Thoracic aorta endothelial cell (primary cell): ENCODE measurements at places on chromosomes 7 and 10. TPM values are rescaled to one million over a fixed set of nuclear protein-coding genes. Genes with fewer than 3 reads are reported as not detected.

Gene ZNF394
- 24.2 and 27.4 TPM in 2 replicates for total RNA-seq

Gene ADCY1
- 0.40 and 0.43 TPM in 2 replicates for total RNA-seq

Gene WNT16
- total RNA-seq, result not detected in 2 replicates

Gene RARRES2
- total RNA-seq, result not detected in 2 replicates

Gene PILRA
- total RNA-seq, result 0.22 and 0.40 TPM in 2 replicates

Gene MARVELD1
- total RNA-seq, result 40.8 and 47.6 TPM in 2 replicates

Gene CDC14C
- not detected in 2 replicates for total RNA-seq

Gene A1CF
- total RNA-seq, result not detected in 2 replicates

Gene FFAR4
- total RNA-seq, result not detected in 2 replicates

Gene SAP25
- total RNA-seq, result 0.53 TPM in 1 of 2 replicates, not detected in the other

Gene RAPGEF5
- total RNA-seq, result 140 and 233 TPM in 2 replicates

Gene SPDYE1
- 0.07 TPM in 1 of 2 replicates, not detected in the other for total RNA-seq

Gene DNAH11
- 1.5 and 4.2 TPM in 2 replicates for total RNA-seq

Gene FAM3C
- total RNA-seq, result 68.6 and 83.4 TPM in 2 replicates

Gene KCND2
- not detected in 2 replicates for total RNA-seq

Gene MYH16
- total RNA-seq, result 0.93 and 1.1 TPM in 2 replicates

Gene DYDC2
- not detected in 2 replicates for total RNA-seq

Gene COL13A1
- 27.6 and 73.0 TPM in 2 replicates for total RNA-seq

Gene PCLO
- 0.13 and 0.72 TPM in 2 replicates for total RNA-seq

Gene CHCHD2
- total RNA-seq, result 252 and 318 TPM in 2 replicates

Gene ACSM6
- total RNA-seq, result not detected in 2 replicates

Gene GBF1
- 54.9 and 55.9 TPM in 2 replicates for total RNA-seq

Gene UBTD1
- 38.1 and 42.4 TPM in 2 replicates for total RNA-seq

Gene TEX36
- not detected in 2 replicates for total RNA-seq

Gene CYP3A7
- total RNA-seq, result 0.07 and 0.27 TPM in 2 replicates

Gene RRP12
- total RNA-seq, result 24.0 and 27.1 TPM in 2 replicates

Gene FGFR2
- 0.27 and 0.36 TPM in 2 replicates for total RNA-seq

Gene BMPER
- 0.50 and 3.7 TPM in 2 replicates for total RNA-seq

Gene MKX
- not detected in 2 replicates for total RNA-seq

Gene SYT15
- 0.13 and 0.14 TPM in 2 replicates for total RNA-seq

Gene CCNJ
- total RNA-seq, result 28.3 and 28.7 TPM in 2 replicates

Gene GRID2IP
- total RNA-seq, result not detected in 2 replicates

Gene POM121L12
- total RNA-seq, result not detected in 2 replicates

Gene AS3MT
- 1.1 and 1.8 TPM in 2 replicates for total RNA-seq

Gene PRRT4
- not detected in 2 replicates for total RNA-seq

Gene MAGI2
- 7.2 and 7.7 TPM in 2 replicates for total RNA-seq

Gene RSU1
- total RNA-seq, result 106 and 108 TPM in 2 replicates

Gene ENO4
- 0.07 and 0.13 TPM in 2 replicates for total RNA-seq

Gene MALRD1
- not detected in 2 replicates for total RNA-seq

Gene ITIH5
- total RNA-seq, result not detected in 2 replicates

Gene LIPK
- not detected in 2 replicates for total RNA-seq

Gene GIMAP6
- total RNA-seq, result 155 and 156 TPM in 2 replicates

Gene FGFBP3
- total RNA-seq, result 0.27 and 0.29 TPM in 2 replicates
